ENCODE measurements at places on chromosomes 13 and 19.

DNA sequence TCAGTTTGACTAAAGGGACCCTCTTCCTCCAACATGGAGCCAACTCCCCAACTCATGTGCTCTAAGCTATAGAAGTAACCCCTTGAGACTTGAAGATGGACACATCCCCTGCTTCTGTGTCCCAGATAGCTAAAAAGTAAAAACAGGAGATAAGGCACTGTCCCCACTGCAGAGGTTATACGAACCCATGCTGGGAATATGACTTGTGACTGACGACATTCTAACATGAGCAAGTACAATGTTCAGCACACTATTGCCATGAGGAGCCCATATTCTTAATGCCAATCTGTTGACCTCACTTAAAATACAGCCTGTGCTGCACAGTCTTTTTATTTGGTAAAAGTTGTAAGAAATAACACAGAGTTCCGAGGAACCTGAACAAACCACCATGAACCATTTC is 71.4 kb downstream of the ABCC4 start:
- DNase-seq = no peak

DNA sequence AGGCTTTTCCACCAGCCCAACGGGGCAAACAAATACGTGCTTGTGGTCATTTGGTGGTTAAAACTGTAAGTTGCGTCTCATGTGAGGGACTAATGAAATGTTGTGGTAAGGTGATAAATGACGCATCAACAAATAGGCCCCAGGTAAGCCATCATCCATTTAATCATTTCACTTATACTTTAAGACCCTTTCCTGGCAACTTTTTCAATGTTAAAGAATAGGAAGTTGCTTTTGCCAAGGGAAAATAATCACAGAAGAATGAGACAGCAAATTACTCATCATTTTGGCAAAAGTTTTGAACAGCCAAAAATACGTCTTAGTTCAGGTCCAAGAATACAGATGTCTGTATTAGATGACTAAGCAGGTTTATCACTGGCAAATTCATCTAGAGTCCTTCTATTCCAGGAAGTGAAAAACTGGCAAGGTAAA is 660.4 kb downstream of the SLITRK1 start:
- peak; percentile 91 for DNase-seq

DNA sequence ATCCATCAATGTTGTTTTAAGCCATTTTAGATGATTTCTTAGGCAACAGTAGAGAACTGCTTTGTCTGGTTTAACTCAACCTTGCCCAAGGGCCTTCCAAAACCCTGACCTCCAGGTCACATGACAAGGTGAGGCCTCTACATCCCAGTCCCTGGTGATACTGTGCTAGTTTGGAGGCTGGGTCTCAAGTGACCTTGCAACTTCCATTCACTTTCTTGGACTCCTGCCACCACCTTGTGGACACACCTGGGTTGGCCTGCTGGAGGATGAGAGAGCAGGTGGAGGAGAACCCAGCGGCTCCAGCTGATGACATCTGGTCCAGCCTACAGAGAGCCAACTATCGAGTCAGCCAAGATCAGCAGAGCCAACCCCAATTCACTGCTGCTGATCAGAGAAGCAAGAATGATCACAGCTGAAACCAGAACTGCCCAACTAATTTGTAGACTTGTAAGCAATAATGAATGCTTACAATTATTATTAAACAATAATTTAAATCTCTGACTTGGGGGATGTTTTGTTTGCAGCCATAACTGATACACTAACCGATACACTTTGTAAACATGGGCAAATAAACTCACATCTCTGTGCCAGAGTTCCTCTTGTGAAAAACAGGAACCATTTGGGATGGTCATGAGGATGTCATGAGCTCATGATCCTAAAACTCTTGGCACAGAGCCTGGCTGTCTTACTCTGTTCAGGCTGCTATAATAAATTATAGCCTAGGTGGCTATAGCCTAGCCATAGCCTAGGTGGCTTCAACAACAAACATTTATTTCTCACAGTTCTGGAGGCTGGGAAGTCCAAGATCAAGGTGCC is 11.5 kb downstream of the FAM187B start:
- DNase-seq = no peak

- no peak for DNase-seq
These were observed 99.0 kb downstream of the GPC6 start for GRCh38 chr13:93325303-93326233.

- DNase-seq = peak; percentile 7
These were observed 18.9 kb downstream of the ELAVL1 start for GRCh38 chr19:7986321-7987113.

GRCh38 chr13:63910511-63910910 is 2494.9 kb upstream of the PCDH20 start:
- DNase-seq = no peak
